ENCODE measurements at places on chromosomes 7 and 10.

GRCh38 chr10:58547963-58548362 is 35.3 kb downstream of the BICC1 start:
- DNase-seq: no peak

GRCh38 chr10:110409926-110410325 is 87.8 kb upstream of the DUSP5 start:
- no peak for DNase-seq

DNA sequence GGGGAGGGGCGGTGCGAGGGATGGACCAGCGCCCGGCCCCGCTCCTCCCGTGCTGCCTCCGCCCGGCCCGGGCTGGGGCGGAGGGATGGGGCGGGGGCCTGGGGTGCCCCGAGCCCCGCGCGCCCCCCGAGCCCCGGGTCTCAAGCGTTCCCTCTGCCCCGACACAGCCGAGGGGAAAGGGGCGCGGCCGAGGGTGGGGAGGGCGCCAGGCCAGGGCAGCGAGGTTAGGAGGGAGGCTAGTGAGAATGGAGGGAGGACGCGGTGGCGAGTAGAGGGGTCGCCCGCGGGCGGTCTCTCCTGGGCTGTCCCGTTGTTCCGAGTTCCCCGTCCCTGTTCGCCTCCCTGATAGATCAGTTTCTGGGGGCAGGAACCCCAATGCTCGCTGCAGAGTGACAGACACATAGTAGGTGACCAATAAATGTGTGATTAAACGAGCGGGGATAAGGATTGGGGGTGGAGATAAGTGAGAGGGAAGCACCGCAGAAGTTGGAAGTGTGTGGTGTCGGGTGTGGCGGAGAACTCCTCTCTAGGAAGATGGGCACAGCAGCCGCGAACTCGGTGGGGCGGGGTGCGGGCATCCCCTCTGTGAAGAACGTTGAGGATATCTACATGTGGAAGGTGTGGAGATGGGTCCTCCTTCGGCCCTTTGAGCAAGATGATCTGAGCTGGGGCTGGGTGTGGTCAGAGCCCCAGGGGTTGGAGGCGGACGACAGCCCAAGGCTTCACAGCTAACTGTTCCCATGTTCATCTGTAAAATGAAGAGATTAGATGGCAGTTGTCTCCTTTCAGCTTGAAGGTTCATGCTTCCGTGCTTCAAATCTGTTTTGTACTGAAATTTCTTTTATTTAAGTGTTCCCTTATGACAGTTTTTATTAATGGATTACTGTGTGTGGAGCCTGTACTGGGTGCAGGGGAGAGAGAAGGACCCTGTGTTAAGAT is 580 bp downstream of the ZNF775 start:
- no peak for DNase-seq

DNA sequence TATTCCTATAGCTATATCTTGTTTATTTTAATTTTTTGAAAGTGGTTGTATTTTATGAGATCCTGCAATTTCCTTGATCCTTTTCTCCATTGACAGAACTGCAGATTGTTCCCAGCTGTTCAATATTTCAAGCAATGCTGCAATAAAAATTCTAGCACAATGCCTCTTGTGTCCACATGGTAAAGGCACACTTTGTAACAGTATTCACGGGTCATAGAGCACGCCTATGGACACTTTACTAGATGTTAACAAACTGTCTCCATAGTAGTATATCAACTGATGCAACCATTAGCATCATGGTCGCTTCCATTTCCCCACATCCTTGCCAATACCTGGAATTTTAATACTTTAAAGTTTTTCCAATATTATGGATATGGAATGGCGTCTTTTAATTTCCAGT is 123.9 kb upstream of the FZD8 start:
- no peak for DNase-seq

GRCh38 chr10:102118867-102119266 is 1.3 kb downstream of the LDB1 start:
- DNase-seq: no peak

DNA sequence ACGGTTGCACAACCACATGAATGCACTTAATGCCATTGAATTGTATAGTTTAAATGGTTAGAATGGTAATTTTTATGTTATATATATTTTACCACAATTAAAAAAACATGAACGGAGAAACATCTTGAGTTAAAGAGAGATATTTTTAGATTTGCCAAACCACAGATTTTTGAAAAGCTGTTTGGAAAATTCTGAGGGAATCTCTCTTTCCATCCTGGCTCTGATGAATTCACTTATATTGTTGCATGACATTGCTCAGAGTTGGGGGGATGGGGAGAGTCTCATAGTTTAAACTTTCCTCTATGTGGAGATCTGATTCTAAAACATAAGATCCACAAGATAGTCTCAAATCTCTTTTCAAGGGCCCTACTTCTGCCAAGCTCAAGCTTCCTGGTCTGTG is 275.0 kb upstream of the NPVF start:
- DNase-seq: no peak

Measured in activated CD4-positive, CD25-positive, alpha-beta regulatory T cell (primary cell).